ENCODE measurements at places on chromosomes 11 and 22.

DNA sequence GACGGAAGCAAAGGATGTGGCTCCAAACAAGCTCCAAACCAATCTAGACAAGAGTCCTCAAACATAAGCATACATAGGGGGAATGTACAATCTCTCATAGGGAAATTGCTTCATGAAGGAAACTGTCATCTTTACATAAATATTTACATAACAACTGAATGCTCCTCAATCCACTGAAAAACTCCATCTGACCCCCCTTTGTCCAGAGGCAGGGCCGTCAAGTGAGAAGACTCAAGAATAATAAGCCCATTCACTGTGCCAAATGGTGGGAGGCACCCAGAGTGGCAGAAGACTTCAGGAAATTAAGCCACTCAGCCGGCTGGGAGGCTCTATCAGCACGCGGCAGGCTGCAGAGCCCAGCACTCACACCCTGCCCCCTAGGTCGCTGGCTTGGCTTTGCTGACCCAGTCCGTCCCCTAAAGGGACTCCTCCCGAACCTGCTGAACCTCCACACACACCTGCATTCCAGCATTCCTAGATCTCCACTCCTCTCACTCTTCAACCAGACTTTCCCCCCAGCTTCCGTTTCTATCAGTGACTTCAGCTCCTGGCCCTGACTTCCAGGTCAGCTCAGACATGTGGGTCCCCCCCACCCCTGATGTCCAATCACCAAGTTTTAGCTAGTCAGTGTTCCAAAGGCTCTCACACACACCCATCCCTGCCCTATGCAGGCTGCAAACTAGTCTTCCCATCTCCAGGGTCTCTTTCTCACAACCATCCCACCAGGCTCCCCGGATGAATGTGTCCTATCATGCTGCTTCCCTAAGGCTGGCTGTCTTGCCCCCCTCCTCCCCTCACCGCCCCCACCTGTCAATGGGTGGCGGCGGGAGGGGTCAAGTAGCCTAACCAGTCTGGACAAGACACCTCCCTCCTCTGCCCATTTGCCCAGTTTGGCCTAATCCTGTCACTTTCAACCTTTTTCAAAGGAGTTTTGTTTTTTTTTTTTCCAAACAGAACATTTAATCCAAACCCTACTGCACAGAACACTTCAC is 11.3 kb downstream of the VPS37C start:
- DNase-seq, result no peak

GRCh38 chr11:127075758-127076157 is 75.2 kb upstream of the KIRREL3 start:
- DNase-seq, result no peak

DNA sequence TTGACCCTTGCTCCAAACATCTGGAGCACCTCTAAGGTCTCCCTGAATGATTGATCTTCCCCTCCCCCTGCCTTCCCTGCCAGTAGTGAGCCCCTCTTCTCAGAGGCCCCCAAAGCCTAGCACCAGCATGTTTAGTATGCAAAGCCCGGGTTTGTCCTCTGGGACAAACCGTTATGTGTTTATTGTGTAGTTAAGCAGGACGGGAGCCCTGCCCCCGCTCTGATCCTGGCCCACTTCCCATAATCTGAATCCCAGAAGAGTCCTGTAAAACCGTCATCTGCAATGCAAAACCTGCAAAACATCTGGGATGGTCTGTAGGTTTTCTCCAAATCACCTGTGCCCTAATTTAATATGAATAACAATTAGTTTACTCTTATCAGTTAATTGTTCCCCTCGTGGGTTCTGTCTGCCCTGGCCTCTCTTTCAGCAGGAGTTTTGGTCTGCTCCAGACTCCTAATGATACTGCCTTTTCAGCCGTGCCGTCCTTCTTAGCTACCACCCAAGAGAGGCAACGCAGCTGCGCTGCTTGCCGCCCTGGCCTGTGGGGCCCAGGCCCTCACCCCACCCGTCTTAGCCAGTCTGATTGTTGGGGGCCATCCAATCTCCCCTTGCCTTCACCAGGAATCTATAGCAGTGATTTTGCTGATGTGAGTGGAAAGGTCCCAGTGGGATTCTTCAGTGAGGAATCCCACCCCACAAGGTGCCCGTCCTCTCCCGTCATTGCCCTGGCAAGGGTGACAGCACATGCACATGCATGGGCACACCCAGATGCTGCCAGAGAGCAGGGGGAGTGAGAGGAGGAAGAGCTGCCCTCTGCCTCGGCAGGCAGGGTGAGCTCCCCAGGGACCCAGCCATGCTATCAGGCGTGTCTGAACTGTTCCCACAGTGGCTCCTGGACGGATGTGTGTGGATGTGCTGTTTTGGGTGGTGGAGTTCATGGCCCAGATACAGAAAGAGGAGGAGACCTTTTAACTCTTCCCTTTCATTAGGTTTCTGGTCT is 3.0 kb upstream of the B3GAT1 start:
- DNase-seq, result no peak

GRCh38 chr22:30488121-30488520 is 16.3 kb upstream of the SEC14L3 start:
- DNase-seq, result no peak

DNA sequence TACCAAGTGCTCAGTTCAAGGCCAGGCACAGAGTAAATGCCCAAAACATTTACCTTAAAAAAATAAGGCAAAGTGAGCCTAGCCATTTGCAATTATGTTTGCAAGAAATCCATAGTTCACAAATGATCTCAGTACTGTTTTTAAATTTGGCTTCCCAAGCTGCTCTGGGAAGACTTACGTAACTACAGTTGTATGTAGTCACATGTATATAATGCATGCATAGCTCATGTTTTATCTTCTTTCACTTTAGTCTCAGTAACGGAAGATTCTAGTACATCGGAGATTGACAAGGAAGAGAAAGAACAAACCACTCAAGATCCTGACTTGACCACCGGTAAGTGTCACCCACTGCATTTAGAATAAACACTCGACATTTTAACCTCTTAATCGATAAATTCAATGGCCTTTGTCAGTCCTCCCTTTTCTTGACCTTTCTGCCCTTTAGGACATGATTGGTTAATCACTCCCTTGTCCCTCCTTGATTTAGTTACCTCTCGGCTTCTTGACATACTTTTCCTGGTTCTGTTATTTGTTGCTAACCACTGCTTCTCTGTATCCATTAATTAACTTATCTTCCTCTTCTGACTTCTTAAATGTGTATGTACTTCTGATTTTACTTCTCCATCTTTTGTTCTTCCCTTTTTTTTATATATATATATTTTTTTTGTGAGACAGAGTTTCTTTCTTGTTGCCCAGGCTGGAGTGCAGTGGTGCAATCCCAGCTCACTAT is 18.0 kb upstream of the JHY start:
- no peak for DNase-seq

DNA sequence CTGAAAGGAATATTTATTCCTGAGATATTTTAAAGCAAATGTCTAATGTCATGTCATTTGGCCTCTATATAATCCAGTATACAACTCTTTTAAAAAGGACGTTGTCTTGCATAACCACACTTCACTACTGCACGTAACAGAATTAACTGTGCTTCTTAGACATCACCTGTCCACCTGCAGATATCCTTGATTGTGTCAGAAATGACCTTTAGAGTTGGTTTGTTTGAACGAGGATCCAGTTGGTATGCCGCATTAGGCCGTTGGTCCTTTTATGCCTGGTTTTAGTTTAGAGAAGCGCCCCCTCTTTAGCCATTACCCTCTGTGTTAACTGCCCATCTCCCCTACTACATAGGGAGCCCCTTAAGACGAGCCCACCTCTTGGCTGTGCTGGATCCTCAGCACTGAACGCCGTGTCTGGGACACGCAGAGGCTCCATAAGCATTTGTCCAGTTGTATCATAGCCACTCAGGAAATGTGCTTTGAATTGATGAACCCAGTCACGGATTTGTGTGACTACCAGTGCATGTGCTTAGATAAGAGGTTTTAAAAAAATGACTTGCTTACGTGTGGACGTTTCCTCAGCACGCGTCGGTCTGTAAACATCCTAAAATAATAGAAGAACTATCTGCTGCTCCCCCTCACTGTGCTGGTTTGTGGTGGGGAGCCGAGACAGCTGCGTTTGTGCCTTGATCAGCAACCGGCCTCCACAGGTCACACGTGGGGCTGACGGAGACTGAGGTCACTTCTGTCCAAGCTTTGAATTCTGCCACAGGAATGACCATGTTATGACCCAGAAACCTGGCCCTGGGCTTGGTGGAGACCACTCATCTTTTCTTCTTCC is 4.0 kb downstream of the MICAL2 start:
- DNase-seq, result no peak

DNA sequence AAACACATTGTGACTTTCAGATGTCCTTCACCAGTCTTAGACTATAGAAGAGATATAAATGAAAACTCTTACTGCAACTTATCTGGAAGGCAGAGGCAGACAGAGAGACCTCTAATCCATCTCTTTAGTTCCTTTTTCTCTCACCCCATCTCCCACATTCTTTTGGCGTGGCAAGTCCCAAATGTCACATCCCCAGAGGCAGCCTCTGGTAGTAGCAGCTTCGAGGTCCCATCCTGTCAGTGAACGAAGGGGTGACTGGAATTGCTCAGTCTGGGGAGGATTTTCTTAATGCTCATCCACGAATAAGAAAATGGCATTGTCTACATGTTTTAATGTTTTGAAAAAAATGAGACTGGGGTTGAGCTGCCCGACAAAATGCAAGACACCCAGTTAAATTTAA is 201.4 kb downstream of the GRIA4 start:
- no peak for DNase-seq

DNA sequence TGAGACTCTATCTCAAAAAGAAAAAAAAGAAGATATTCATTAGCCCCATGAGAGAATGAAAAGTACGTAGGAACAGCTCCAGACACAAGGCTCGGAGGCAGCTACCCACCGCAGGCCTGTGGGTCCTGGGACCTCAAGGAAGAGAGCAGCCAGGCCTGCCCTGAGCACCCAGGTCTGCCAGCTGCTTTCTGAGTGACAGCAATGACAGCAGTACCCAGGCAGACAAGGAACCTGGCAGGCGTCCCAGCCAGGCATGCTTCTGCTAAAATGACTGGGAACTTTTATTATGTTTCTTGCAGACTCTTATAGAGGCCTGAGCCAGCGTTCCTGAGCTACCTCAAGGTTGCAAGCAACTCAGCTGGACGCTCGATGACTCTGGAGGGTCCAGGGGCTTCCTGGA is 31.6 kb downstream of the CPT1A start:
- DNase-seq, result no peak

GRCh38 chr11:46452918-46453517 is 61.4 kb upstream of the CHRM4 start:
- no peak for DNase-seq
